Fibroblast of upper back skin (primary cell): ENCODE measurements at places on chromosomes 7 and 10.
A peak's percentile ranks its signal among the peaks of the same experiment; 100 is the strongest.

DNA sequence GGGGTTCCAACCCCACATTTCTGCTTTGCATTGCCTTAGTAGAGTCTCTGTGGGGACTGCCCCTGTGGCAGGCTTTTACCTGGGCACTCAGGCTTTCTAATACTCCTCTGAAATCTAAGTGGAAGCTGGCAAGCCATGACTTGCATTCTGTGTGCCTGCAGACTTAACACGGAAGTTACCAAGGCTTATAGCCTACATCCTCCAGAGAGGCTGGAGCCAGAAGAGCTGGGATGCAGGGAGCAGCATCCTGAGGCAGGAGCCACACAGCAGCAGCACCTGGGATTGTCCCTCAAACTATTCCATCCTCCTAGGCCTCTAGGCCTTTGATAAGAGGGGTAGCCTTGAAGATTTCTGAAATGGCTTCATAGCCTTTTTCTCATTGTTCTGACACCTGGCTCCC, 22.1 kb upstream of the ABCC2 start:
- no peak for DNase-seq

- DNase-seq = peak; percentile 73
These were observed 1.8 kb downstream of the KLLN start for GRCh38 chr10:87861566-87861952.

GRCh38 chr7:109772161-109772560, 1202.5 kb downstream of the DNAJB9 start:
- DNase-seq = no peak

DNA sequence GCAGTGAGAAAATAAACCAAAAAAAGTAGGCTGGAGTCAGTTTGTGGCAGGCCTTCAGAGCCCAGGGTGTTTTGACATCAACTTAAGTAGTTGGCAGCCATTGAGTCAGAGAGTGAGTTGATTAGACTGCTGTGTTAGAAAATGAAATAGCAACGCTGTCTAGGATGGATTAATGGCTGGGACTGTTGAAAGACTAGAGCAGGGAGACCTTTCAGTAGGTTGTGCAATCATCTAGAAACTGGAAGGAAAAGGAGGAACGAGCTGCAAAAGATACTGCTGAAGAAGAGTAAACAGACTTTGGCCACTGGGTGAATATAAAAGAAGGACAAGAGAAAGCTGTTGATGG, 28.6 kb upstream of the TRIL start:
- peak; percentile 89 for DNase-seq

DNA sequence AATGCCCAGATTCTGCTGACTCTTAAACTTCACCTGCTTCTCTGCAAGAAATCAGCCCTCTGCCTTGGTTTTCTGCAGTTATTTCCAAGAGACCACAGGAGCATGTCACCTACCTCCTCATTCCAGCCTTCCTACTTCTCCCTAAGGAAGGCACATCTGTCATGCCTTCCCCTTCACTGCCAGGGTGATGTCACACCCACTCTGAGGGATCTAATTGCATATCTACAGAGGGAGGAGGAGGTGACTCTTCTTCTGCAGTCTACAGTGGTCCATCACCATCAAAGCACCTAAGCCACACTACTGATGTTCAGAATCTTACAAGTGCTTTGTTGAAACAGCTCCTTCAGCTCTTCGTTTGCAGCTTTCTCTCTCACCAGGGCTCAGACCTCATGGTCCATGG, 275.5 kb downstream of the FGFR2 start:
- no peak for DNase-seq

DNA sequence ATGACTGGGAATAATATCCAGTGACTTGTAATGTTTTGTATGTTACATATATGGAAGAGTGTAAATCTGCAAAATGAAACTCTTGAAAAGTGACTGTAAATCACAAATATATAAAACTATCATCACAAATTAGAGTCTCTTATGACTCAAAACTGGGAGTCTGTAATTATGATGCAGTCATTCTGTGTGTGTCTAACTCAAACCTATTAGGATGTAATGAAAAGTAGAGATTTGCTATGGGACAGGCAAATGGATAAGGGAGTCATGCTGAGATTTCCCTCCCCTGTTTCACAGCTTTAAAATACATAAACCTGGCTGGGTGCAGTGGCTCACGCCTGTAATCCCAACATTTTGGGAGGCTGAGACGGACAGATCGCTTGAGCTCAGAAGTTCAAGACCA, 8.6 kb upstream of the HKDC1 start:
- DNase-seq = no peak

GRCh38 chr7:147885869-147886268, 704.7 kb upstream of the C7orf33 start:
- DNase-seq = no peak

GRCh38 chr7:27095050-27095896, 527 bp downstream of the HOXA1 start:
- no peak for DNase-seq

DNA sequence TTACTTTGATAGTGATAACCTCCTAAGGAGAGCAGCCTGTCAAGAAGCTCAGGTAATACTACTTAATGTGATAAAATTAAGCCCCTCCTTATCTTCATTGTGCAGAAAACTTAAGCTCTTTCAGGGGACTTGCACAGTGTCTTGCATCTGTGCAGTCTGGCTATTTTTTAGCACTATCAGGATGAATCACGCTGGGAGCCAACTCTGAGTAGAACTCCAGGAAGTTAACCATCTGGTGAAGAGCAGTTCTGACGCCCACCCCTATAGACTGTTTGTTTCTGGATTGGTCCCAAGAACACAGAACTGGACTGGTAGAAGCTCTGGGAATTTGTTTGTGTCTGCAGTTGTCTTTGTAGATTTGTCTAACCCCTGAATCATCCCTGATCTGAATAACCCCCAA, 41.9 kb downstream of the AGK start:
- peak; percentile 77 for DNase-seq

- no peak for DNase-seq
These were observed 212.3 kb upstream of the ZMIZ1 start for GRCh38 chr10:78856421-78856820.

- peak; percentile 9 for DNase-seq
These were observed 94.0 kb upstream of the TARP start for GRCh38 chr7:38367301-38367890.

- DNase-seq = no peak
These were observed 282.0 kb downstream of the SEC23IP start for GRCh38 chr10:120174491-120174890.

- DNase-seq = peak; percentile 96
These were observed 55.5 kb upstream of the LOXL4 start for GRCh38 chr10:98323221-98324164.

DNA sequence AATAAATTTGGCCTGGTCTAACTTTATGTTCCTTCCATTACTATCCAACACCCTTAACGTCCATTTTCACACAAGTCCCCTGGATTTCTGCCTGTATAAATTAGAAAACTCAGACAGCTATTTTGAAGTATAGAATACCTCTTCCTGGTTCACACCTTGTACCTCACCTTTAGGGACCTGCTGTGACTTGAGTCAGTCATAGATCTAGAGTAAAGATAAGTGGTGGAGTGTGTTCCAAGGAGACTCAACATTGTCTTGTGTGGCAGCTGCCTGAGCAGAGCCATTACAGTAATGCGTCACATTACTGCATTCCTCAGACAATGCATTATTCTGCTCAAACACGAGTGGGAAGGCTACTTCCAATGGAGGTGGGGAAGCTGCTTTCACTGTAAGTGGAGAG, 513.9 kb downstream of the ADRA2A start:
- DNase-seq = no peak

DNA sequence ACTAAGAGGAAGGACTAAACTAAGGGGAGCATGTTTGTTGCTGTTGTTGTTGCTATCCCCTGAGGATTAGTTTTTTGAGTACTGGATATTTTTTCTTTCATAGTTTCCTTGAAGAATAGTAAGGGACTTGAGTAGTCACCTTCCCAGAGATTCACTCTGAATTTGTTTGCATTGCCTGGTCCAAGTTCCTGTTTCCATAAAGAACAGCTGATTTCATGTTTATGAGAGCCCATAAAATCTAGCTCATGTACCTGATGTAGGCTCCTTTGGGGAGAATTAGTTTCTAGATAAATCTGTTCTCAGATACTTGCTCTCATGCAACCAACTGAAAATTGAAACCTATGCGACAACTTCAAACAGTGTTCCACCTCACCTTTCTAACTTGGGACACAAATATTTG, 464.4 kb upstream of the MBL2 start:
- DNase-seq = no peak

GRCh38 chr10:3071405-3072198, 4.3 kb downstream of the PFKP start:
- DNase-seq = peak; percentile 74

GRCh38 chr7:55526770-55527169, 45.5 kb downstream of the VOPP1 start:
- DNase-seq = no peak

DNA sequence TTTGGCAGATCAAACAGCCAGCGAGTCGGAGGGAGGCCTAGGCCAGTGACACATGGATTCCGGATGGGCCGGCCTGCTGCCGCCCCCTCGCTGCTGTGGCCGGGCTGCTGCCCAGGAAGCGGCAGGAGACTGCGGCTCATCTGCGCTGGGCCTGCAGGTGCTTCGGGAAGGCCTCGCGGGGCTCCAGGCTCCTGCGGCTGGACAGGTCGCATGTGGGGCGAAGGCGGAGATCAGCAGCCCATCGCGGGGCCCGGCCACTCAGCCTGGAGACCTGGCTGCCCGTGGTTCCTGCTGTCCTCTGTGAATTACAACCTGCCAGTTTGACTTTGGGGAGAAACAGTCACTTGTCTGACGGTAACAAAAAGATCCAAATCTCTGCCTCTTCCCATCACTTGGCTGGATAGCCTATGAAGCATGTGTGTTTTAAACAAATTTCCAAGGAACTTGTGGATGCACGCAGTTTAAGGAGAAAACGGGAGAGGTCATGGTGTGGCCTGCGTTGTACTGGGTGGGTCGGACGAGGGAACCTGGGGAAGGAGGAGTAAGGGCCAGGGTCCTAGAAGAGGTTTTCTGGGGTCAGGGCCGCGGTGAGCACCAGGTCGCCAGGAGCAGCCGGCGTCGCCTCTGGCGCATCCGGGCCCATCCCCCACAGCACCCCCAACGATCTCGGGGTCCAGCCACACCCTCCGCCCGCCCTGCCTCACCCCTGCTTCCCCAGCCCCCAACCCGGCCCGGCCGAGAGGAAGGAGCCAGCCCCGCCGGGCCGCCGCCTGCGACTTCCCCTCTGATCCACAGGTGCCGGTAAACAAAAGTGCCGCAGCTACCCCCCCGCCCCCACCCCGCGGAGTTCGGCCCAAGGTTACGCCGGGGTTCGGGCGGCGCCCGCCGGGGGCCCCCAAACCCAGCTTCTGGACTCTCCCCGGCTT, 1.6 kb downstream of the SPOCK2 start:
- DNase-seq = no peak

DNA sequence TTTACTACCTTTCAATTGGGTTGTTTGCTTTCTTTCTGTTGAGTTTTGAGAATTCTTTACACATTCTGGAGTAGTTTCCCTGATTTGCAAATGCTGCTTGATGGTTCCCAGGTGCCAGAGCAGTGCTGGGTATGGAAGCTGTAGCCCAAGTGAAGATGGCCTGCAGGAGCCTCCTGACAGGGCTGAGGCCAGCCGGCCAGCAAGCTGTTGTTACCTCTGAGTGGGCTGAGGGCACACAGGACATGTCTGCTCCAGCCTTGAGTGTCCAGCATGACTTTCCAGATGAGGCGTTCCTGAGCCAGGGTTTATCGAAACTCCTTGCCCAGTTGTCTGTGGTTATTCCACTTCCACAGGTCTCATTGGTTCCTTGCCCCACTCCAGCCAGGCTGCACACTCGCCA, 164.6 kb upstream of the TNS3 start:
- no peak for DNase-seq

DNA sequence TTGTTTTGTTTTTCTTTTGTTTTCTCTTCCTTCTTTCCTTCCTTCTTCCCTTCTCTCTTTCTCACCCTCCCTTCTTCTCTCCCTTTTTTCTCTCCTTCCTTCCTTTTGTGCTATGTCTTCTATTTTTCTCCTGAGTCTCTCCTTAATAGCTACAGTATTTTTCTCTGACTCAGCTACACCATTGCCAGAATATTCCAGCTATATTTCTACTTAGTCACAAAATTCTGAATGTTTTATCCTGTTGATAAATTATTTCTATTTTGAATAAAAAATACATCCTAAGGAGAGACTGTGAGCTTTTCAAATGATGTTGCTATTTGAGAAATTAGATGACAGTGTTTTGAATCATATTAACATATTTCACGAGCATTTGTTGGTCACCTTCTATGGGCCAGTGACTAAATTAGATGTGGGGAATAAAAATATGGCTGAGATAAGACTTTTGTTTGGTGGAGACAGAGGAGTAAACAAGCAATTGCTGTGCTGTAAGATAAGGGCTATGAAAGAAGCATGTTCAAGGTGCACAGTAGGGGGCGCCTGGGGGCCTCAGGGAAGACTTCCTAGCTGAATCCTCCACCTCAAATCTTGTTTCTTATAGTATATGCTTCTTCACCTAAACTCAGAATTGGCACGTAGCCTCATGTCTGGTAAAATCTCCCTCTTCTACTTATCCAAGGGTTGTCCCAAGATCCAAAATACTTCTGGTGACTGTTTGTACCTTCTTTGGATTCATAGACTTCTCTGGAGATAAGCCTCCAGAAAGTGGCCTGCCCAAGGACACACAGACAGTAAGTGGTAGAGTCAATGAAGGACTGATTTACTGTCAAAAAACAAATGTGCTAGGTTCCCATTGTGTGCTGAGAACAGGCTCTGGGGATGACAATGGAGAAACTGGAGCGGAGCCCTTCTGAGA, 115.5 kb upstream of the CREB5 start:
- DNase-seq = peak; percentile 39

DNA sequence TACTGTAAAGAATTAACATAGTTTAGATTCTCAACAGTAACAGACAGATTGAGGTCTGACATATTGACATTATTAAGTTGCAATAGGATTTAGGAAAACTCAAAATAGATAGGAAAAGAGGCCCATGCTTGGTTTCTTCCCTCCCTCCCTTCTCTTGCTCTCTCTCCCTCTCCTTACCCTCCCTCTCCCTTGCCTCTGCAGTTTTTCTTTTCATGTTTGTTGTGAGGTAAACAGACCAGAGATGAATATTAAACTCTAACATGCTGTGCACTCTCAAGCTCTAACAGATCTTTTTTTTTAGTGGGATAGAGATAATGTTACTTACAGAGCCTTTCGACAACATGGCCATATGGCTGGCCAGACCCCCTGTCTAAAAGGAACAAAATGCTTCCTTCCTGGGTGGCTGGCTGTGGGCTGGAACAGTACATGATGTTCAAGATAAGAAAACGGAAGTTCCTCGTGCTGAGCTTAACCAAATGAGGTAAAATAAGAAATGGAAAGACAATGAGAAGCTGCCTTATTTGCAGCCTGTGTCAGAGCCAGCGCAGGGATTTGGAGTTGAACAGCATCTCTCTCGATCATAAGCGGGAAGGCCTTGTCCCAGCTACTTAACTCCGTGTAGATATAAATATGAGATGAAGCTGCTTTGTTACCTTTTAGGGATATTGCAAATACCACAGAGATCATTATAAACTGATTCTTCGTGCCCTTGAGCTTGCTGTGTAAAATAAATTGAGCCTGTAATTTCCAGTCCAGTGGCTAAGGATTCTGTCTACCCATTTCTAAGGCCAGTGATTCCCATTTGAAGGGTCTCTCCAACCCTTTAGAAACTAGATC, 391.9 kb upstream of the NPVF start:
- DNase-seq = no peak

GRCh38 chr7:114789871-114790311, 132.0 kb upstream of the MDFIC start:
- DNase-seq = peak; percentile 89
